ENCODE measurements at places on chromosomes 4 and X. TPM values are rescaled to one million over a fixed set of nuclear protein-coding genes. Genes with fewer than 3 reads are reported as not detected.

DNA sequence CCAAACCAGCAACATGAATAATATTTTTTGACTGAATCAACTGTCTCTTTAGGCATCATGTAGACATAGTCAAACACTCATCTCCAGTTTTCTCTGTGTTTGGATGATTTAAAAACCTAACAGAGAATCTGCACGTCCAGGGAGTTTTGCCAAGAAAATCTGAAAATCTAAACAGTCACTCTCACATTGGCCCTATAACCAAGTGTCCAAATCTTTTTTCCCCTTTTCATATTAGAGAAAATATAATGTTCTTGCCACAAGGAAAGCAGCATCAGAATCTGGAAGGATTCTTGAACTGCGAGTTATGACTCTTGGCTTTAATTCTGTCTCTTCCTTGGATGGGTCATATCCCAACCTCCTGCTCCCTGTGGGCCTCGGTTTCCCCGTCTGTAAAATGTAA, 8.8 kb upstream of the CHRDL1 start:
- no peak for DNase-seq

Gene SSX3
- not detected for total RNA-seq

GRCh38 chr4:85058551-85058950, 92.1 kb upstream of the WDFY3 start:
- no peak for DNase-seq

- DNase-seq, result no peak
Observed at GRCh38 chrX:6129195-6129594, 99.5 kb downstream of the NLGN4X start.

Gene AMELX
- not detected for total RNA-seq

DNA sequence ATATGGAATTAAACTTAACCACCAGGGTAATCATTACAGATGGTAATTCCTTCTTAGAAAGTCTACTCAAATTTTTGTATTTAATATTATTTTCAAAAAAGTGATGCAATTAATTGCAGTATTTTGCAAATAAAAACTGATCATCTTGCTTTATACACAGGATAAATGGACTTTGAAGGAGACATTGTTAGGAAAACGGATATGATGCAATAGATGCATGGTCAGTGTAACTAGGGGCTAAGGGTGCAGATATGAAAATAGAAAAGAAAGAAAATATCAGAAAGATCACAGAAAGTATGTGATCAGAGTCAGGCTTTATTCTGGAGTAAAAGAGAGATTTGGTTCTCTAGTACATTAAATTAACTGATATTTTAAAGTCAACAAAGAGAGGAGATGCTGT, 401.7 kb downstream of the TLL1 start:
- no peak for DNase-seq

DNA sequence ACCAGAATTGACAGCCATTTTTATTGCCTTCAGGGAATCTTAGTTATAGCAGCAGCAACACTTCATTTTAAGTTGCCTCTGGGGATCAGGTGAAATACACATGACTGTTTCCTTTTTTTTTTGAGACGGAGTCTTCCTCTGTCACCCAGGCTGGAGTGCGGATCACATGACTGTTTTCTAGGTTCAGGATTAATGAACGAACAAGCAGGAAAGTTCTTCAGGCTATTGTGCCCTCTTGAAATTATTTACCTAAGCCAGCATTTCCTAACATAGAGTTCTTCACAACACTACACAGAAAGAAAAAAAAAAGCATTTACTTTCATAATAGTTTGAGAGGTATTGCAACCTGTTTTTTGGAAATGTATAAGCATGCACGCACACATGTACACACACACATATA, 2032.8 kb downstream of the PCDH7 start:
- no peak for DNase-seq

Gene WWC2
- total RNA-seq, result 1.1 TPM

Gene PCSK1N
- 1.1 TPM for total RNA-seq

- DNase-seq, result peak; percentile 9
Observed at GRCh38 chr4:146522869-146523205, 1.1 kb upstream of the SLC10A7 start.

Gene PCYT1B
- 14.3 TPM for total RNA-seq

- DNase-seq, result no peak
Observed at GRCh38 chrX:146956760-146957159, 142.2 kb upstream of the CXorf51A start.

Gene MAGEE1
- 2.4 TPM for total RNA-seq

DNA sequence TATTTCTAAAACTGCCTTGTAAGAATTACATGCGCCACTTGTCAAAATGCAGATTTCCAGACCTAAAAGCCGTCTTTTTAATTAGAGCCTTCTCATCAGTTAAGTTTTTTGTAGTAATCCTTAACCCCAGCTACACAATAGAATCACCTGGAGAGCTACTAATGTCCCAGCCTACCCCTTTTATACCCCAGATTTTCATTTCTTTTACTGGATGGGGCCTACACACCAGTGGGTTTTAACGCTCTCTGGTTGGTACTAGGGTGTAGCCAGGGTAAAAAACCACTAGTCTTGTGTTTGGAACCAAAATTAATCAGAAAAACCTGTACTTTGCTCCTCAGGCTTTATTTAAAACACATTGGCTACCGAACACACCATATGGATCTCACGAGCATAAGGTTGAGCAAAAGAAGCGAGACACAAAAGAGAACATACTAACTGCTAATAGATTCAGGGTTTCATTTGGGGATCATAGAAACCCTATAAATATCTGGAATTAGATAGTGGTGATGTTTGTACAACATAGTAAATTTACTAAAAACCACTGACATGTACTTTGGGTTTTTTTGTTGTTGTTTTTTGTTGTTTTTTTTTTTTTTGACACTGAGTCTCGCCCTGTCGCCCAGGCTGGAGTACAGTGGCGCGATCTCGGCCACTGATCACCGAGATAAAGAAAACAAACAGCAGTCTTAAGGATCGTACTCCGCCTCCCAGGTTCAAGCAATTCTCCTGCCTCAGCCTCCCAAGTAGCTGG, 30.6 kb downstream of the BBS12 start:
- DNase-seq, result no peak

GRCh38 chrX:55801811-55802210, 84.3 kb downstream of the RRAGB start:
- no peak for DNase-seq

Data from hematopoietic multipotent progenitor cell (in vitro differentiated cells).